ENCODE measurements at places on chromosomes 1 and 21.

- DNase-seq, result no peak
Observed at GRCh38 chr1:183528577-183528976, 56.3 kb downstream of the SMG7 start.

GRCh38 chr1:202890392-202890791 lies 1.4 kb upstream of the RABIF start:
- no peak for DNase-seq

DNA sequence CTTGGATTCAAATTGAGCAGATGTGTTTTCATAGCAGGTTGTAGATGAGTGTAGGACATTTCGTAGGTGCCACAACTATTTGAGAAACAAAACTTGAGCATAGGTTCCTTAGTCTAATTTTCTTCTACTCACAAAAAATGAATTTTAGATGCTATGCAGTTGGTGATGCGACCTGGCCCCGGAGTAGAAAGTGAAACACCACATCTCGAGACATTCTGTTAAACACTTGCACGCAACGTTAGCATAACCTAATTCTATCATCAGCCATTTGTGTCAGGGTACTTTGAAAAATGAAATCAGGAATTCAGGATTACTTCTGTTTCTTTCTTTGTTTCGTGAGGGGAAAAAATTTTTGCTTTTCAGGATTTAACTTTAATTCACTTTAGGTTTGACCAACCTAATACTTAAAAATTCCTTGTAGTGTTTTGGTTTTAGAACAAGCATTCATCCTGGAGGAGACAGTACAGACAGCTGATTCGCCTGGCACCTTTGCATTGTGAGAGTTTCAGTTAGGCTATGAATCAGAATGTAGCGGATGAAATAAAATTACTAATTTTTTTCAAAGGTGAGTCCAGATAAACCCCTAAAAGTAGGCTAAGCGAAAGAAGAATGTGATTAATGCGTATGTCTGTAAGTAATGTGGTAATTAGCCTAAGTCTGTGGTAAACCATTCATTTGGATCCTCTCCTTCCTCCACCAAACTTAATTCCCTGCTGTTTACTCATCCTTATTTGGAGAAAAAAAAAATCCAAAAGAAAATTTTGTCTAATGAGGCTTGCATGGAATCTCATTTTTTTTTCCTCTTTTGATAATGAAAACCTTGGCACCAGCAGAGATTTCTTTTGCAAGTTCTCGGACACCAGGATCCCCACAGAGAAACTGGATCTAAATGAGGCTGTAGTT lies 44.9 kb downstream of the MAP3K21 start:
- peak; percentile 76 for DNase-seq

DNA sequence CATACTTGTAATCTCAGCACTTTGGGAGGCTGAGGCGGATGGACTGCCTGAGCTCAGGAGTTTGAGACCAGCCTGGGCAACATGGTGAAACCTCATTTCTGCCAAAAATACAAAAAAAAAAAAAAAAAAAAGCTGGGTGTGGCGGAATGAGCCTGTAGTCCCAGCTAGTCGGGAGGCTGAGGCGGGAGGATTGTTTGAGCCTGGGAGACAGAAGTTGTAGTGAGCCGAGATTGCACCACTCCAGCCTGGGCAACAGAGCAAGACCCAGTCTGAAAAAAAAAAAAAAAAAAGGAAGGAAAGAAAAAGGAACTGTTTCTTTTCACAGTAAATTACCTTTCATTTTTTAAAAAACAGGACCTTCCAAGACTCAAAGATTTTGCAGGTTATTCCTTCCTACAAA lies 29.5 kb downstream of the LIN9 start:
- no peak for DNase-seq

- DNase-seq, result no peak
Observed at GRCh38 chr1:179708434-179709195, 34.5 kb upstream of the FAM163A start.

DNA sequence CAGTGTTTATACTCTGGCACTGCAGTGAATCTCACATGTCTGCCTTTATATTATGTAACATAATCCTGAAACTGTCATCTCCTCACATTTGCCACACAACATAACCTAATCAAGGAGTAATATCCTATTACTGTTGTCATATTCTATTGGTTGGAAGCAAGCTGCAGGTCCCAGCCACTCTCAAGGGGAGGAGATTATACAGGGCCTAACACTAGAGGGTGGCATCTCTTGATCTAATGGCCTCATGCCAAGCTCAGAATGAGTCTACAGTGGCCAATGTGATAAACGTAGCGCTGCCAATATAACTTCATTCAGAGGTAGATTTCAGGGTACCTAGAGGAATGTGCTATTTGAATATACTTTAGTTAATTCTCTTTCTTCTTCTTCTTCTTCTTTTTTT lies 166.8 kb downstream of the BACH1 start:
- DNase-seq, result no peak

DNA sequence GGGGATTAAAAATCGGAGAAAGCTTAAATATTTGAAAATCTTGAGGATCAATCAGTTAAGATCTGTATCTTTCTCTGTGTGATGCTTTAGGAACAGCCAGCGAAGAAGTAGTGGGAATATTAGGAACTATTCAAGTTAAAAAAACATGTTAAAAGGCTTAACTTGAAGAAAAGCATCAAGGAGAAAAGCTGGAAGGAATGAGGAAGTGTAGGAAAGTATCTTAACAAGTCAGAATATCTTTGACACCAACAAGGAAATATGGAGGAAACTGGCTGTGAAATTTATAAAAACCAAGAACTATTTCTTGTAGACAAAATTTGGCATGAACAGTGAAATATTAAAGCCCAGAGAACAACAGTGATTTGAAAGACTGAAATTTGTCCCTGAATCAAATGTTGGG lies 60.4 kb downstream of the ATF6 start:
- no peak for DNase-seq

All from astrocyte of the hippocampus (primary cell).